ENCODE measurements at places on chromosomes 6 and 20.

DNA sequence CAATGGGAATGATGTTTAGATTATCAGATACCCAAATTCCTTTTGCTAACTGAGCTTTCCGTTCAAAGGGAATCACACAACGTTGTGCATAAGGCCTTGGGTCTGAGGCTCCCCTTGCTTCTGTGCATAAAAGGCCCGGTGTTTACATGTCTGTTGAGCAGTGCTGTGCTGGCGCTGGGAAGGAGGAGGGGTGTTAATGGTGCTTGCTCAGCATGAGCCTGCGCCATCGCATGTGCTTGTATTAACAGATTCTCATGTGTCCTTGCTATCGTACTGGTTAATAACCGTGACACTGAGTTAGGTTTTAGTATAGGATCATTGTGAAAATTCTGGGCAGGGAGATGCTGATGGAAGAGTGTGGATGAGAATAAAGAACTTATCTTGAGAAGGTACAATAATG, 62.3 kb upstream of the TRAF3IP2 start:
- no peak for DNase-seq

DNA sequence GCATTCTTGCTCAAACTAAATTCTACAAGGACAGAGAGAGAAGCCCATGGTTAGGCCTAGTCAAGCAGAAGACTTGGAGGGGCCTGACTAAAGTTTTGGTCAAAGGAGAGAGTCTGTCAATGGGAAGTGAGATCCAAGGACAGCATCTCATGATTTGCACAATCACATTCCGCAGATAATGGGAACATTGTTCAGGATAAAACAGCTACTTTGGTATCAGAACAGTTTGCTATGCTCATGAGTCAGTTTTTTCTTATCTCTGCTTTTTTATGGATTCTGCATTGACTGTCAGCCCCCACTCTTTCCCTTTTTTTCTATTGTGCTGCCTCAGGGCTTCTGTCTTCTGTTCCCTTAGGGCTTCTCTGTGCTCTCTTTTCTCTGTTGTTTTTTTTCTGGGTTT, 28.6 kb downstream of the AKAP7 start:
- DNase-seq, result no peak

GRCh38 chr6:6008648-6009421, 2.1 kb upstream of the NRN1 start:
- peak; percentile 36 for DNase-seq

DNA sequence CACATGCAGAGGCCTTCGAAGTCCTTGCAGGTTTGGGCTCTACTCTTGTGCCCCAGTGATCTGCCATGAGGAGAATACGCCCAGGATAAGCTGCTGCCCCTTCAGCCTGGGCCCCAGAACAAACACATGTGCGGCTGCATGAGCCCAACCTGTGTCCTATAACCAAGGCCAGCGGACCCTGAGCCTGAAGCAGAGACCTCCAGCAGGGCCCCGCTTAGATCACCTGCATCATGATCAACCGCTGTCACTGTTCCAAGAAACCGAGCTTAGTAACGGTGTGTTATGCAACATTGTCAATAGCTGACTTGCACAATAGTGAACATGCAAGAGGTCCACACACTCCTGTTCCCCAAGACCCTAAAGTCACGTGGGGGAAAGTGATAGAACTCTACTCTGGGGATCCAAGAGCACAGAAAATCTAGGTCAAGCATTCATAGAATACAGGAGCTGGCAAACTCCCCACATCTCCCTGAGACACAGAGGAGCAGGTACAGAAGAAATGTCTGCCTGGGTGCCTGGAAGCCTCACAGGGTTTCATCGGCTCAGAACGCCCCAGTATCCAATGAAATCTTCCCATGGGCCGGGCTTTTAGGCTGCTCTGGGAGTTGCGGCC, 136.2 kb downstream of the BMP7 start:
- no peak for DNase-seq

- DNase-seq, result no peak
Observed at GRCh38 chr20:23988561-23988960, at the start of gene GGTLC1. TSS of gene GGTLC1 (minus strand) at chr20:23988779. CDS start at chr20:23986611, 2,168 bp downstream.

- DNase-seq, result no peak
Observed at GRCh38 chr20:11375335-11375734, 542.4 kb upstream of the BTBD3 start.

DNA sequence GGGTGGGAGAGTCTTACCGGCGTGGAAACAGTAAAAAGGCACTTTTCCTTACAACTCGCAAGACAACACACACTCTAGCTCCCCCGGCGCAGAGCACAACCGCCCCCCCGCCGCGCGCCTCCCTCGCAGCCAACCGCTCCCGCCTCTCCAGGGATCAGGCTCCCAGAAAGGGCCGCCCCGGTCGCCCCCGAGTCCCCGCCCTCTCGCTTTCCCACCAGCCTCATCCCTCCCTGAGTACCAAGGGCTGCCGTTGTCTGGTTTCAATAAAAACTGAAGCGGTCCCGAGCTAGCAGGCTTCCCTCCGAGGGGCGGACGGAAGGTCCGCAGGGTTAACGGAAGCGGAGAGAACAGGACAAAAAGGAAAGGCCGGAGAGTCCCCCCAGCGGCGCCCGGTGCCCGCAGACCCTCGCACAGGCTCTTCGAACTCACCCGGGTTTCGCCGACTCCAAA, 804 bp downstream of the ELOVL5 start:
- DNase-seq, result no peak

DNA sequence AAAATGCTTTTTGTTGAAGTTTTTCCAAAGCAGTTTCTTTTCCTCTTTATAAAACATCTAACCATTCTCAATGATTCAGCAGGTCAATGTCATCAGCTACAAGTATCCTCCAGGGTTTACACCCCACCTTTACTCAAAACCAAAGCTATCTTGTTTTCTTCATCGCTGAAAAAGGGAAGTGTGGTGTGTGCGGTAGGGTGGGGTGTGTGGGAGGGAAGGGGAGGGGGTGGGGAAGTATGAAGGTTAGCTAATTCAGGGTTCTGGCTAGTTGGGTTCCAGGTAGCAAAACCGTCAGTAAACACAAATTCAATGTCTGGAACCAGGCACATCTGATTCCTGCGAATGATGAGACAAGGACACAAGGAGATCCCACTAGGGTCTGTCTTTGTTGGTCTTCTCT, 189.6 kb downstream of the GJA10 start:
- peak; percentile 40 for DNase-seq

DNA sequence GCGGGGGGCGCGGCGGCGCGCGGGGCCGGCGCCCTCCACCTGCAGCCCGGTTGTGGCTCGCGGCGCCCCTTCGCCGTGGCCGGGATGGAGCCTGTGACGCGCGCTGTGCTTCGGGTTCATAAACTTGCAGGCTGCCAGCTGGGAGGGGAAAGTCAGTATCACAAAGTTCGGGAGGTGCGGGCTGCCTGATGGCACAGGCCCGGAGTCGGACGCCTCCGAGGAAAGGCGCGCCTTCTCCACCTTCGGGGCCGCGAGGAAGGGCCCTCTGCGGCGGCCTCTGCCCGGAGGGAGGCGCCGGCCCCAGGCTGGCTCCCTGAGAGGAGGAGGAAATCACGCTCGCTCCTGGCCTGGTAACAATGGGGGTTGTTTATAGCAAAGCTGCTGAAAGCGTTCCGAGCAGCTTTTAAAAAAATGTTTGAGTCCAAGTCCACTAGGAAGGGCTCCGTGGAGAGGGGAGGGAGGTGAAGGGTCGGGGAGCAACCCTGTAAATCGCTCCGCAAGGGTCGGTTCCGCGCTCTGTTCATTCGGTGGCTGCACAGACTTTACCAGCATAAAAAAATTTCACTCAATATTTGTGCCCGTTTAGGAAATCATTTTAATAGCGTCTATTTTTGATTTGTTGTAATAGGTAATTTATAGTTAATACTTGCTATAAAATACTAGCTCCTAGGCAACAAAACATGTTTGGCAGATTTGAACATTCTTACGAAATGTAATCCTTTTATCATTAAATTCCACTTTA, 1.0 kb downstream of the AFDN start:
- no peak for DNase-seq

DNA sequence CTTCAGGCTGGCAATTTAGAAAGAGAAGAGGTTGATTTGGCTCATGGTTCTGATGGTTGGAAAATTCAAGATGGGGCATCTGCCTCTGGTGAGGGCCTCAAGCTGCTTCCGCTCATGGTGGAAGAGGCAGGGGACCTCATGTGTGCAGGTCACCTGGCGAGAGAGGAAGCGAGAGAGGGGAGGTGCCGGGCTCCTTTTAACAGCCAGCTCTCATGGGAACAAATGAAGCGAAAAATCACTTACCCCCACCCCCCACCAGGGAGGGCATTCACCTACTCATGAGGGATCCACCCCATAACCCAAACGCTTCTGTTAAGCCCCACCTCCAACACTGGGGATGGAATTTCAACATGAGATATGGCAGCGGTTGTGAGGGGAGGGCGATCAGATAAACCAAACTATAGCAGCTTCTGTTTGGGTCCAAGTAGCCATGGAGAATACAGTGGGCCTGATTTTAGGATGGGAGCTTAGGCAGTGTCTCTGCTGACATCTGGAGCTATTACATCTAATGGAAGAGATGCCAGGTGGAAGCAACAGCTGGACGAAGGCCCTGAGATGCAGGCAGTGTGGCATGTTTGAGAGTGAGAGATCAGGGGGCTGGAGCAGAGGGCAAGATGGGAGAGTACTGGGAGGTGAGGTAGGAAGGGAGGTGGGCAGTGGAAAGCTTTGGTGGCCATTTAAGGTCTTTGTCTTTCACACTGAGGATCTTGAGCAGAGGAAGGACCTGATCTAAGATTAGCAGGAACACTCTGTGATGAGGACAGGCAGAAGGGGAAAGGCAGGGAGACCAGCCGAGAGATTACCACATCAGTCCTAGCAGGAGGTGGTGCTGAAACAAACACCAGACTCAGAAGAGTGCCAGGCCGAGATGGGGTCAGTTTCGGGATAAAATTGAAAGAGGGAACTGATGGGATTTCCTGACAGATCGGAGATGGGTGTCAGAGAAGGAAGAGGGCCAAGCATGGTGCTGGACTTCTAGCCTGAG, 161.8 kb downstream of the NFATC2 start:
- DNase-seq, result peak; percentile 55

DNA sequence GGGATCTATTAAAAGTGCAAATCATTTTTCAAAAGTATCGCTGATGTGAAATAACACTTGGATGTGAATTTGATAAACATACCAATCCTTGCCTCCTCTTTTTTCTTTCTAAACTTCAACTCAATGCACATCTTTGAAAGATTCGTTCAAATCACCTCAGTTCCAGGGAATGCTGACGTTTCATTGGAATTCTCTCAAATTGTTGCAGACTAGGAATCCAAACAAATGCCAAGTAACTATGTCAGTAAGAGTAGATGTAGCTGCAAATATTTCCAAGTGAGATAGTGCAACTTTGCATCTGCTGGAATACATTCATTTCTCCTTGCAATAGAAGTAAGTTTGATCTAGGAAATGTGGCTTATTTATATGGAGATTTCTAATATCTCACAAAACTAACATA, 220.7 kb downstream of the FUT9 start:
- DNase-seq, result no peak

GRCh38 chr20:40506537-40506939, 182.5 kb downstream of the MAFB start:
- no peak for DNase-seq

- no peak for DNase-seq
Observed at GRCh38 chr6:116096979-116097816, 3.5 kb upstream of the NT5DC1 start.

DNA sequence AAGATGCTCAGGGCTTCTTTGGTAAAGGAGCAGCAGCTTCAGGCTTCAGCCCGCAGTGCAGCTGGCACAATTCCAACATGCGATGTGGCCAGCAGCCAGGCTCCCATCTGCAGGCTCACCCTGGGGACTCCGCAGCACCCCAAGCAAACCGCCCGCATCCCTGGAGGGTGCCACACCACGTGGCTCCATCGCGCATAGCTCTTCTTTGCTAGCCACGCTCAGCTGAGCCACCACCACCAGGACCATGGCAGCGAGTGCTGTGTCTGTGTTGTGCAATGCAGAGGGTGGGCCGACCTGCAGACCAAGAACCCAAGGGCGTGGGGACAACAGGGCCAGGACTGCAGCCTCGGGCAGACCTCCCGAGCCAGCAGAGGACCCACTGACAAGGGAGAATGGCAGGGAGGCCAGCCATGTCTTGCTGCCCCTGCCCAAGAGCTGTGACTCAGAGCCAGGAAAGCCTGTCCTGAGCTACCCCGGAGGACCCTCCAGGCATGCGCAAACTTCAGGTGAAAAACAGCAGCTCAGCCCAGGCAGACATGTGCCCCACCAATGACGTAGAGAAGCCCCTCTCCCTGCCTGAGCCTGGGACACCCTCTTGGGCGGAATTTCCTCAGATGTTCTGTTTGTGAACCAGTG, 87.8 kb downstream of the GINS1 start:
- no peak for DNase-seq

- no peak for DNase-seq
Observed at GRCh38 chr6:79607000-79607399, 24.1 kb upstream of the SH3BGRL2 start.

- DNase-seq, result no peak
Observed at GRCh38 chr20:11847827-11848226, 69.9 kb upstream of the BTBD3 start.

DNA sequence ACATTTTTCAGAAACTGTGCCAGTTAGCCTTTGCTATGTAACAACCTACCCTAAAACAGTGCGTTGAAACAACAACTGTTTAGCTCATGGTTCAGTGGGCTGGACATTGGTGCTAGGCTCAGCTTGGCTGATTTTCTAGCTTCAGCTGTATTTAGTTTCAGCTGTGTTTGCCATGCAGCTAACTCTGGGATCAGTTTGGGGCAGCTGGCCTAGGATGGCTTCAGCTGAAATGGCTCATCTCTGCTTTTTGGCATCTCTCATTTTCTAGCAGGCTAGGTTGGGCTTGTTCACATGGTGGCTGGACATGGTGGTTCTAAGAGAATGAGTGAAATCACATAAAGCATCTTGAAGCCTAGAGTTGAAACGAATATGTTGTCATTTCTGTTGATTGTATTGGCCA, 464.2 kb downstream of the QKI start:
- no peak for DNase-seq

GRCh38 chr6:108610270-108610839, 49.6 kb downstream of the FOXO3 start:
- DNase-seq, result no peak

DNA sequence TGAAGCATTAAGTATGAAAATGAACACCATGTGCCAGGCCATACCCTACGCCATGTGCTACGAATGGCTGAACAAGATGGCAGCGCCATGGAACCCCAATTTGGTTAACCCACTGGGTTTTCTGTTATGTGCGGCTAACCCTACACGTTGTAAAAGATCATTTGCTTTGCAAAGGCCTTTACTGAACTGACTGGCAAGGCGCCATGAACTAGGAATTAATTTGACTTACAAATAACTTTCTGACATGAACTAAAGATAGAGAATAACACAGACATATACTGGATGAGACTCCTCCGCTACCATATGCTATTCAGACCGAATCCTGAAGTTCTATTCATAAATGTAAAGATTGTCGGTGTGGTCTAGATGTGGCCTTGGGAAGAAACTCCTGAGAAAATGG, 3.9 kb downstream of the CNKSR3 start:
- no peak for DNase-seq

DNA sequence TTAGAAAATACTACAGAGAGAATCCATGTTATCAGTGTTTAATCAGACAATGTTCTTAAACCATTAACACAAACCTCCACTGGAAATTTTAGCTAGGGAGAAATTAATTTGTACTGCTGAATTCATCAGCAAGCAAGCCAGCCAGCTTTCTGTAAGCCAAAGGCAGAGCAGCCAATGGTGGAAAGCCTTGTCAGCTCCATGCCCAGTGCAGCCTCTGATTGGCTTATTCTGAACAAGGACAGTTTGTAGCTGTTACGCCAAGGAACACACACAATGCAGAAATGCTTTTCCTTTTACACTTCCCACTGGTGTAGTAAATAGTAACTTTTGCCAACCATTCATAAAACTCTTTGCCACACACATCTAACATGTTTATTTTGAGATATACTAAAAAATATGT, 265.0 kb downstream of the TENT5A start:
- no peak for DNase-seq

Data from GM12864 (cell line).